ENCODE measurements at places on chromosomes 5 and 9.

DNA sequence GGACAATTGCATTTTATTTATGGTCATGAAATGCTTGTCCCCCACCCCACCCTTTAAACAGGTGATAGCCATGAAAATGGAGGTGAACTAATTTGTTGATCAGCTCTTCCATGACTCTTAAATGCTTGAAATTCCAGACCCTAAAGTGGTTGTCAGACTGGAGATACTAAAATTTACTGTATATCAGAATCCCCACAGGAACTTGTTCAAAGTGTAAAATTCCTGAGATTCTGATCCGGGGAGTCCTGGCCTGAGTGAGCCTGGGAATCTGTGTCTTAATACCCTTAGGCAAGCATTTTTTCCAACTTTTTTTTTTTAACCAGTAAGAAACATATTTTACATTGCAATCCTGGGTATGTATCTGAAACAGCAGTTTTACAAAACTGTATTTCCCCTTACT is 4.7 kb downstream of the SKP2 start:
- DNase-seq, result no peak

- DNase-seq, result no peak
These were observed 92.8 kb downstream of the CAVIN4 start for GRCh38 chr9:100670719-100671118.

DNA sequence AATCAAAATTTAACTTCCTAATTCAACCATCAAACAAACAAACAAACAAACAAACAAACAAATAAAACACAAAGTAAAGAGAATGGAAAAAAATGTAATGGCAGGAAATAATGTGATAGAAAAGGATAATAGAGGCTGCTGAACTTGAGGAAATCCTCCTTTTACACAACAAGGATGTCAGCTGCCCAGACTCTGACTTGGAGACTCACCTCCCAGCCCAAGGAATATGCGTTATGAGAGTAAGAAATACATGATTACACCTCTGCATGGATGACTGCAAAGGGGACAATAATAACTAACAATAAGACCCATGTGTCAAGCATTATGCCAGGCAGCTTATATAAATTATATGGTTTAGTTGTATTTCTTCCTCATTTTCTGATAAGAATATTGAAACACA is 46.6 kb upstream of the JAK2 start:
- DNase-seq, result no peak

DNA sequence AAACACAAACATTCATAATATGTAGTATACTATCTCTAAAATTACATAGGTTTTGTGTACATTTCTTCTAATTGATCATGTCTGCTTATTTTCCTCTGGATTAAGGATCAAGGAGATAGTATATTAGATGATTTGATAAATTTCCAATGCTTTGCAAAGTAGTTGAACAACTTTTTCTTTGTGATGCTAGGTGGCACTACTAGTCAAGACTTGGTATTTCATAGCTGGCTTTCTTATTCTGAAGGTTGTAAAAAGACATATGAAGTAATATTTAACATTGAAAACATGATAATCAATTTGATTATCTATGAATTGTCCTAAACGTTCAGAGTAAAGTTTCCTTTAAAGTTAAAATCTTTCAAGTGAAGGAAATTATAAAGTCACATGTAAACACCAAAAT is 106.1 kb upstream of the FGF10 start:
- DNase-seq, result no peak

GRCh38 chr9:91776409-91777291 is 173.4 kb downstream of the ROR2 start:
- no peak for DNase-seq

- peak; percentile 51 for DNase-seq
These were observed 168.6 kb downstream of the CARTPT start for GRCh38 chr5:71887680-71888079.

DNA sequence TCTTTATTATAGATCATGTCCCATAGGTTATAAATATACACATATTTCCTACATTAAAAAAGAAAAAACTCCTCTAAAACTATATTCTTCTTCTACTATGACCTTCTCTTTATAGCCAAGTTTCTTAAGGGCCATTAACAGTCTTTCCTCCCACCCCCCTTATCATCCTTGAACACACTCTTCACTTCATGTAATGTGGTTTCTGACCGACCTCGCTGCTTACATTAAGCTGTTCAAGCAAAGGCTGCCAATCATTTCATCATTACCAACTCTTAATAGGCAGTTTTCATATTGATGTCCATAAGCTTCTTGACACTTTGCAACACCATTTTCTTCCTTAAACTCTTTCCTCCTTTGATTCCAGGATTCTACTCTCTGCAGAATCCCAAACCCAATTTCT is 283.0 kb upstream of the PCSK5 start:
- DNase-seq, result no peak

DNA sequence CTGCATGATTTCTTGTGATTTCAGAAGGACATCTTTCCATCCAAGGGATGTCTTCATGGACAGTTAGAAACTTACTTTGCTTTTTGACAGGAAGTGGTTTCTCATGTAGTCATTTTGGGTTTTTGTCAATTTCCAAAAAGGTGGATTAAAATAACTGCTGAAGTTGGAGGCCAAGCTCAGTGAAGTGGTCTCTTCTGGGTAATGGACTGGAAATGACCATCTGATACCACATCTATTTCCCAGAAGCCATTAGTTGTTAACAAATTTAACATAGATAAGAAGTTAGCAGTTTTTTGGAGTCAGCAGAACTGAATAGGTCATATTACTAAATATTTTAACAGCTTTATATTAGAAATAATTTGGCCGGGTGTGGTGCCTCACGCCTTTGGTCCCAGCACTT is 86.2 kb upstream of the MYO10 start:
- DNase-seq, result no peak

GRCh38 chr5:1484730-1485578 is 38.8 kb downstream of the LPCAT1 start:
- DNase-seq, result no peak

DNA sequence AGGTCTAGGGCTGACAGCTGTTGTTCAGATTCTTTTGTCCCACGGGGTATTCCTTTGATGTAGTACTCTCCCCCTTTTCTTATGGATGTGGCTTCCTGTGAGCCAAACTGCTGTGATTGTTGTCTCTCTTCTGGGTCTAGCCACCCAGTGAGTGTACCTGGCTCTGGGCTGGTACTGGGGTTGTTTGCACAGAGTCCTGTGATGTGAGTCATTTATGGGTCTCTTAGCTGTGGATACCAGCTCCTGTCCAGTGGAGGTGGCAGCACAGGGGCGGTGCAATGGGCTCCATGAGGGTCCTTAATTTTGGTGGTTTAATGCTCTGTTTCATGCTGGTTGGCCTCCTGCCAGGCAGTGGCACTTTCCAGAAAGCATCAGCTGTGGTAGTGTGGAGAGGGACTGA is 161.3 kb downstream of the CAVIN4 start:
- no peak for DNase-seq

GRCh38 chr9:129637673-129638439 is 4.1 kb downstream of the ASB6 start:
- no peak for DNase-seq

DNA sequence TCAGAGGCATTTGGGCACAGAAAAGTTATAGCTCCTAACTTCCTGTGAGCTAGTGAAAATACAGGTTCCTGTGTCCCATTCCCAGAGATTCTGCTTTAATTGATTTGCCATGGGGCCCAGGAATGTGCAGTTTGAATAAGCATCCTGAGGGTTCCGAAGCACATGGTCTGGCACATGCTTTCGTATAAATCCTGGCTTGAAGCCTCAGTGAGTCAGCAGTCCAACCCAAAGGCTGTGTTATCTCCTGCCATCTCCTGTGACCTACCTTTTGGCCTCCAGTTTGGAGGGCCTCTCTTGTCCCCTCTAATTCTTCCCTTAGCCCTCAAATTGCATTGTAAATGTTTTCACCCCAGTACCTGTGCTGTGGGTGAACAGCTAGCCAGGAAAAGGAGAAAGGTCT is 183.8 kb downstream of the NR3C1 start:
- DNase-seq, result no peak

DNA sequence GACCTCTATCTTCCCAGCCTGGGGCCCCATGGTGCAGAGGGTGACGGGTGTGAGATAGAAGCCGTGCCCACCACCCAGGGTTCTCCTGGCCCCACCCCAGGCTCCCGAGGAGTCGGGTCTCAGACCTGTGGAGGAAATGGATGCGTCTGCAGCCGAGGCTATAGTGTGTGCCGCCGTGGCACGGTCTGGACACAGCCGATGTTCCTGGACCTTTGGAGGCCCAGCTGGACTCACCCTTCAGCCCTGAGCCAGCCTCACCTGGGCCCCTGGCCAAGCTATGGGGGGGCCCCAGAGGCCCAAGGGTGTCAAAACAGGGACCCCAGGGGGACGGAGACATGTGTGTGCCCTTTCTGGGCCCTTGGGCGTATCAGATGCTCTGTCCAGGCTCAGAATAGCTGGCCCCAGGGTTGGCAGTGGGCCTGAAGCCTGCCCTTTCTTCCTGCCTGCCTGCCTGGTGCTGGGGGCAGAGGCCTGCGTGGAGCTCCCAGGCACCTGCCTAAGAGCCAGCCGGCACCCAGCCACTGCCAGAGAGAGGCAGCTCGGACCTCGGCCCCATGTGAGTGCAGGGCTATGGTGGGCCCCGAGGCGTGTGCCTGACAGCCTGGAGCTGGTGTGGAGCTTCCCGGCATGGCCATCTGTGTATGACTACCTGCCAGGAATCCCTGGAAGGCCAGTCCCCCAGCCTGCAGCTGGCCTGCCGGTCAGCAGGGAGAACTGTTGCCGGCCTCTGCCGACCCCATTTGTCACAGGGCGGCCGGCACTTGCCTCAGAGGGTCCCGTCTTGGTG is 41.8 kb downstream of the KCNT1 start:
- DNase-seq, result no peak

GRCh38 chr5:122121479-122122465 is 7.6 kb upstream of the ZNF474 start:
- no peak for DNase-seq

DNA sequence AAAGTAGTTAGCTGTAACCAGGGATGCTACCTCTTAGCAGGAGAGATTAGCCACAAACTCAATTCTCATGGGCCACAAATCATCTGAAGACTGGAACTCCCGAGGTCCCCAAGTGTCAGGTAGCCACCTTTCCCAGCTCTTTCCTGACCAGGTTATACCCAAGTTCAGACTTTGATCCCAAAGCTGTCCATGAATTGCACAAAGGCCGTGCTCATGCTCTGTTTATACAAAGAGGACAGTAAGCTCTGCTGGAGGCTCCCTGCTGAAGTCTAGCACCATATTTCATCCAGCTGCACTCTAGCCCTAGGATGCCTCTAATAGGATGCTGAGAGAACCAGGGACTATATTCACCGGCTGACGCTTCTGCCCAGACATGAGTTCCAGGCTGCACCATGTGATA is 271.0 kb upstream of the ADAMTSL1 start:
- no peak for DNase-seq

GRCh38 chr9:99253134-99253533 is 31.1 kb downstream of the SEC61B start:
- DNase-seq, result no peak

- no peak for DNase-seq
These were observed 30.1 kb upstream of the TENT2 start for GRCh38 chr5:79582186-79582585.

- DNase-seq, result no peak
These were observed 92.8 kb upstream of the SLC44A1 start for GRCh38 chr9:105151686-105151995.

- DNase-seq, result no peak
These were observed 90.3 kb upstream of the IFNK start for GRCh38 chr9:27433631-27434325.

DNA sequence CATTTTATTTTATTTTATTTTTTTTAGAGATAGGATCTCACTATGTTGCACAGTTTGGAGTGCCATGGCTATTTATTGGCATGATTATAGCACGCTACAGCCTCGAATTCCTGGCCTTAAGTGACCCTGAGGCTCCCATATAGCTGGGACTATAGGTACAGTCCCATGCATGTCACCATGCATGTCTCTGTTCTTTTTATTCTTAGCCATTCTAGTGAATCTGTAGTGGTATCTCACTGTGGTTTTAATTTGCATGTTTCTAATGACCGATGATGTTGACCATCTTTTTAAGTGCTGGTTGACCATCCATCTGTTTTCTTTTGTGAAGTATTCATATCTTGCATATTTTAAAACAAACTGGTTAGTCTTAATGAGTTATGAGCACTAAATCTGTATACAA is 76.1 kb downstream of the SLC44A1 start:
- DNase-seq, result no peak

- DNase-seq, result no peak
These were observed 37.7 kb upstream of the STXBP1 start for GRCh38 chr9:127574072-127574993.

GRCh38 chr5:31107091-31107518 is 86.4 kb upstream of the CDH6 start:
- no peak for DNase-seq

GRCh38 chr5:109350537-109351270 is 59.1 kb downstream of the PJA2 start:
- DNase-seq, result no peak

DNA sequence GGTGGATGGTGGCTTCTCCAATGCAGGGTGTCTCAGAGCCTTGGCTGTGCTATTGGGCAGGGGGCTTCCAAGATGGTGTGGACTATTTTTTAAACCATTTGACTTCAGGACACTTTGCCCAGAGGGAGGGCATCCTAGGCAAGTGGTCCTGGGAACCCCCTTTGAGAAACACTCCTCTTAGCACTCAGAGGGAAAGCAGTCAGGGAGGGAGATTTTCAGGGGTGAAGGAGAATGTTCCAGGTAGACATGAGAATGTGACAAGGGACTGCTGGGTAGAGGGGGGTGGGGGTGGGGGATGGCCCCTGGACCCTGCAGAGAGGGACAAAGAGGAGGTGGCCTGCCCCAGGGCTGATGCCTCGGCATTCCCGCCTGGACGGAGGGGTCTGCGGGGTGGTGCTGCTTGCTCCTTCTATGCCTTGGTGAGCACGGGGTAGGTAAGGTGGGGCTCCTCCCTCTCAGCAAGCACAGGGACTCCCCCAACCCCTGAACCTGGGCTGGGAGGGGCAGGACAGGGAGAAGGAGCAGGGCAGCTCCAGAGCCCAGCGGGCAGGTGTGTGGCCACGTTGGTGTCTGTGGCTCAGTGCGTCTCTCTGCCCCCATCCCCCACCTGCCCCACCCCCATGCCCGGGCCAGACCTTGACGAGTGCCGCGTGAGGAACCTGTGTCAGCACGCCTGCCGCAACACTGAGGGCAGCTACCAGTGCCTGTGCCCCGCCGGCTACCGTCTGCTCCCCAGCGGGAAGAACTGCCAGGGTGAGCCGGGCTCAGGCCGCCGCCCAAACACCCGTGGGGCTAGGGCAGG is 13.8 kb upstream of the ASS1 start:
- DNase-seq, result no peak

DNA sequence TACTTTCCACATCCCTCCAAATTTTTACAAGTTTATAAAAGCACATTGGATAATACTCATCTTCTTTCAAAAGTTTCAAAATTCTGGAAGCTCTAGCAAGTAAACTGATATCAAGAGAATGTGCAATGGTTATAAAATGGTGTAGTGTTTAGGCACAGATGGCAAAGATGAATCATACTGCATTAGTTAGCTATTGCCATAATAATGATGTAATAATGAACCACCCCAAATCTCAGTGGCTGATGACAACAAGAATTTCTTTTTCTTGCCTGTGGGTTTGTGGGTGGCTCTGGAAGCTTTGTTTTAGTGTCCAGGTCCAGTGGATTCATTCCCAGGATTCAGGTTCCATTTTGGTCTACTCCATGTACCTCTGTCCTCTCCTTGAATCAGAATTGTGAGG is 319.0 kb downstream of the BRINP1 start:
- DNase-seq, result no peak
